ENCODE measurements at places on chromosomes 1 and 21. TPM values are rescaled to one million over a fixed set of nuclear protein-coding genes. Genes with fewer than 3 reads are reported as not detected.

- no peak for DNase-seq
- no peak overlapping the region for H3K27ac ChIP-seq
- peaks cover 8% of the 10 kb centered on the region for H3K27me3 ChIP-seq
- no peak overlapping the region for H3K4me3 ChIP-seq
- no peaks in the 10 kb centered on the region for H3K4me1 ChIP-seq
- H3K36me3 ChIP-seq = no peaks in the 10 kb centered on the region
These were observed 3.6 kb upstream of the COL11A1 start for GRCh38 chr1:103111926-103112325.

DNA sequence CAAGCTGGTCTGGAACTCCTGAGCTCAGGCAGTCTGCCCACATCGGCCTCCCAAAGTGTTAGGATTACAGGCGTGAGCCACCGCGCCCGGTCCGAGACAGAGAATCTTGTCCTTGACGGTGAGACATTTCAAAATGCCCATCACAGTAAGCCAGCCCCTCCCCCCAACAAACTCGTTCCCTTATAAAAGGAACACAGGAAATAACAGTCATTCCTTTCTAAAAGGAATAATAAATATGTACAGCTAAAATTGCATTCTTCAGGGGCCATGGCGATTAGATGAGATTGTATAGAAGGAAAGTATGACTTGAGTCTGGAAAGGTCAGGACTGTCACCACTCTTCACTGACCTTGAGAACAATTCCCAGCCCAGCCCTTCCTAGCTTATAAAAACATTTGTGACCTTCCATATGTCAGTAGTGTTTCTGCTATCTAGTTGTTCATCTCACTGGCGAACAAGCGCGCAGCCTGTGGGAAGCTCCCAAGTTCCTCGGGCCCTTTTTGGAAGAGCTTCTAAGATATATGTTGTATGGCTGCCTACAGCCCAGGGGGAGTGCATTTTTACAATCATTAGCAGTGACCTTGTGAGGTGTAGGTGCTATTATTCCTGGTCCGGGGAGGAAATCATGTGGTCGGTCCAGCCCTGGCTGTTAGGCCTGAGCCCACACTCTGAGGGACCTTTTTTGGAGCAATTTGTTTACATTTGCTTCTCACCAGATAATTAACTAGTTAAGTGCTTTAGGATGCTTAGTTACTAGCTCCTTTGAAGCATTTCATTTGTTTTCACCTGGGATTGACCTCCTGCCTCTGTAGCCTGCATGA, 8.7 kb downstream of the SZRD1 start:
- H3K27me3 ChIP-seq = no peaks in the 10 kb centered on the region
- peak overlapping the region; percentile 2 for H3K4me3 ChIP-seq
- H3K36me3 ChIP-seq = no peaks in the 10 kb centered on the region
- peak overlapping the region; percentile 70 for H3K27ac ChIP-seq
- peaks cover 83% of the 10 kb centered on the region for H3K4me1 ChIP-seq

- peak overlapping the region; percentile 94 for H3K27ac ChIP-seq
- DNase-seq = no peak
- H3K36me3 ChIP-seq = peaks cover 5% of the 10 kb centered on the region
- no peak overlapping the region for H3K4me3 ChIP-seq
- no peaks in the 10 kb centered on the region for H3K27me3 ChIP-seq
These were observed 61.3 kb upstream of the DIP2A start for GRCh38 chr21:46397211-46397905.

DNA sequence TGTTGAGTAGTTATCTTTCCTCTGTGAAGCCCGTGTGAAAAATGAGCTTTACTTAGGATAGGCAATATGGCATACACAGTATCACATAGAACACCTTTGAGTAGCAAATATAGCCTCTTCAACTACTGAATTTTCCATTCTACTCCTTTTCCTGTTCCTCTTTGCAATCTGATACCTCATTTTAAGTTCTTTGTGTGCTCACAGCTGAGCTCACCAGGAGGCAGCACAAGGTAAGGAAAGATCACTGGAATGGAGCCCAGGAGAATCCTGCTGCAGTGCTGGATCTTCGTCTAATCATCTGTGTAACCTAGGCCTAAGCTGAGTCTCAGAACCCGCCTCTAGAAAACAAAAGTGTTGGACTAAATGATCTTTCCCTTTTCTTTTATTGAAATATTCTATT, 171.0 kb downstream of the LRRC40 start:
- H3K27ac ChIP-seq = no peak overlapping the region
- H3K4me3 ChIP-seq = no peak overlapping the region
- no peaks in the 10 kb centered on the region for H3K27me3 ChIP-seq
- no peaks in the 10 kb centered on the region for H3K4me1 ChIP-seq

DNA sequence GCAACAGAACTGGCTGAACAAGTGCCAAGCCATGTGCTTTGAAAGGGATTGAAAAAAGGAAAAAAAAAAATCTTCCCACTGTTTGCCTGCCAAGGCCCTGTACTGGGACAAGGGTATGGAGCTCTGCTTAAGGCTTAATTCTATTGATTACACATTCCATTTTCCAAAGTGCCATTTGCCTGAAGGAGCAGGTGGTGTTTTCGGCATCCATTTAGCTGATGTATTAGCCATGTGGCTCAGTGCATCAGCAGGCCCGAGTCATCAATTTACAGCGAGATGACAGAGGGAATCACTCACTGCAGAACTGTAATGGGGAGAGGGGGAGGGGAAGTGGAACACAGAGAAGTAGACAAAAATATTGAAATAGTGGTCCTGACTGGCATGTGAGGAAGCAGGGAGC, 144.2 kb upstream of the BEND5 start:
- no peaks in the 10 kb centered on the region for H3K4me1 ChIP-seq
- no peaks in the 10 kb centered on the region for H3K27me3 ChIP-seq
- no peak overlapping the region for H3K4me3 ChIP-seq
- no peak overlapping the region for H3K27ac ChIP-seq
- no peak for DNase-seq

- H3K36me3 ChIP-seq = no peaks in the 10 kb centered on the region
- H3K27me3 ChIP-seq = peaks cover 28% of the 10 kb centered on the region
- H3K27ac ChIP-seq = no peak overlapping the region
- DNase-seq = no peak
These were observed 27.3 kb downstream of the KIAA2013 start for GRCh38 chr1:11898831-11899467.

GRCh38 chr1:204506201-204506968, 9.8 kb upstream of the MDM4 start:
- peak overlapping the region; percentile 51 for H3K4me3 ChIP-seq
- no peaks in the 10 kb centered on the region for H3K27me3 ChIP-seq
- H3K4me1 ChIP-seq = peaks cover 13% of the 10 kb centered on the region
- H3K27ac ChIP-seq = peak overlapping the region; percentile 85
- DNase-seq = peak; percentile 65
- H3K36me3 ChIP-seq = no peaks in the 10 kb centered on the region

DNA sequence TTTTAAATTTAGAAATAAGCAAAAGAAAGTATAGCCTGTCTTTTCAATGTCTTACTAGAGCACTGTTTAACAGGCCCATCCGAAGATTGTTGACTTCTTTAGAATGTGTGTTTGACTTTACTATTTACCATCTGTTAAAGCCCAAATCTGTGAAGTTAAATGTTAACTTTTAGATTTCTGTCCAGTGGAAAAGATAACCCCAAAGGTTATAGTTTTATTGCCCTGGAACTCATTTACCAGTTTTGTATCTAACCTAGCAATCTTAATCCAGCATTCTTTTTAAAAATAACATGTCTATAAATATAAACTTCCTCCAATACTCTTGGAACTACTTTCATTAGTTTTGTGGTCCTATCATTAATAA, 37.9 kb downstream of the SNRPE start:
- H3K36me3 ChIP-seq = no peaks in the 10 kb centered on the region
- no peaks in the 10 kb centered on the region for H3K27me3 ChIP-seq
- no peaks in the 10 kb centered on the region for H3K4me1 ChIP-seq
- H3K27ac ChIP-seq = no peak overlapping the region
- H3K4me3 ChIP-seq = no peak overlapping the region

DNA sequence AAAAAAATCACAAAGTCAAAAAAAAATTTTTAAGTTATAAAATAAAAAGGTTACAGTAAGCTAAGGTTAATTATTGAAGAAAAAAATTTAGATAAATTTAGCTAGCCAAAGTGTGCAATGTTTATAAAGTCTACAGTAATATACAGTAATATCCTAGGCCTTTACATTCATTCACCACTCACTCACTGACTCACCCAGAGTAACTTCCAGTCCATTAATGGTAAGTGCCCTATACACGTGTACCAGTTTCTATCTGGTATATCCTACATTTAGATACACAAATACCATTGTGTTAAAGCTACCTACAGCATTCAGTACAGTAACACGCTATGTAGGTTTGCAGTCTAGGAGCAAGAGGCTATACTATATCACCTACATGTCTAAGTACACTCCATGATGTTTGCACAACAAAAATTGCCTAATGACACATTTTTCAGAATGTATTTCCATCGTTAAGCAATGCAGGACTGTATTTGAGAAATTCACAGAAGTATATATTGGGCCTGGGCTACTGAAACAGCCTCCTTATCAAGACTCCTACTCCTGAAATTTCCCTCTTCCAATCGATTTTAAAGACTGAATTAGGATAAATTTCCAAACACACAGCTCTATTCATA, 155.1 kb downstream of the COP1 start:
- no peak for DNase-seq
- no peaks in the 10 kb centered on the region for H3K4me1 ChIP-seq
- H3K27me3 ChIP-seq = no peaks in the 10 kb centered on the region

GRCh38 chr1:113983391-113983790, 4.1 kb downstream of the OLFML3 start:
- H3K27ac ChIP-seq = peak overlapping the region; percentile 76
- H3K4me1 ChIP-seq = peaks cover 49% of the 10 kb centered on the region
- no peaks in the 10 kb centered on the region for H3K27me3 ChIP-seq
- no peak for DNase-seq

GRCh38 chr1:99163671-99164070, 100.6 kb upstream of the PLPPR4 start:
- no peak overlapping the region for H3K4me3 ChIP-seq
- no peak overlapping the region for H3K27ac ChIP-seq
- DNase-seq = no peak
- no peaks in the 10 kb centered on the region for H3K36me3 ChIP-seq

- peak overlapping the region; percentile 89 for H3K27ac ChIP-seq
- H3K4me3 ChIP-seq = no peak overlapping the region
- H3K27me3 ChIP-seq = no peaks in the 10 kb centered on the region
- no peak for DNase-seq
- H3K4me1 ChIP-seq = peaks cover 68% of the 10 kb centered on the region
These were observed 40.5 kb upstream of the TARBP1 start for GRCh38 chr1:234519506-234519905.

DNA sequence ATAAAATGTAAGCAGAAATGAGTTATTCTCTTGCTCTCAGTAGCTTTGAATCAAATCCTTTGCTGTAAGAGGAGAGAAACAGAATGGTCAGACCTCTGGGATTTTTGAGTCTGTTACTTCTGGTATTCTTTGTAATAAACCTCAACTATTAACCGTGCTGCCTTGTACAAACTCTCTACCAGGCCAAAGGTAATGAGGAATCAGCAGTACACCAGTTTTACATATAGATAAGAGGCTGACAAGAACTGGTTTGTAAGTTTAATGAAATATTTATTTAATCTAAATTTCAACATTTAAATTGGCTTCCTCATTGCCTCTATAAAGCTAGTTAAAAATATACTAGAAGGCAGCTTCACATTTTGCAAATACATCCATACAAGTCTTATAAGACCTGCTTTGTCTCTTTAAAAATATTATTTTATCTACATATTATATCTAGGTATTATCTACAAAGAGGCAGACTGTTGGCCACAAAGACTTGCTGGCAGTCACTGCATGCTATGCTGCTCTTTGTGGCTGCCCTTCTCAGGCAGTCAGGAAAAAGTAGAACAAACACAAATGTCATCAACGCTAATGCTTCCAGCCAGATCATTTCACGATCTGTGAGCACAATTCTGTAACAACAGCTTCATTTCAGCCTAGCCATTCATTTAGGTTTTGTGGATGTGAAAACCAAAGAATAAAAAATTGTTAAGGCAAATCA, 173.0 kb downstream of the GABPA start:
- no peaks in the 10 kb centered on the region for H3K36me3 ChIP-seq
- no peak for DNase-seq
- H3K27me3 ChIP-seq = no peaks in the 10 kb centered on the region
- H3K27ac ChIP-seq = peak overlapping the region; percentile 23

DNA sequence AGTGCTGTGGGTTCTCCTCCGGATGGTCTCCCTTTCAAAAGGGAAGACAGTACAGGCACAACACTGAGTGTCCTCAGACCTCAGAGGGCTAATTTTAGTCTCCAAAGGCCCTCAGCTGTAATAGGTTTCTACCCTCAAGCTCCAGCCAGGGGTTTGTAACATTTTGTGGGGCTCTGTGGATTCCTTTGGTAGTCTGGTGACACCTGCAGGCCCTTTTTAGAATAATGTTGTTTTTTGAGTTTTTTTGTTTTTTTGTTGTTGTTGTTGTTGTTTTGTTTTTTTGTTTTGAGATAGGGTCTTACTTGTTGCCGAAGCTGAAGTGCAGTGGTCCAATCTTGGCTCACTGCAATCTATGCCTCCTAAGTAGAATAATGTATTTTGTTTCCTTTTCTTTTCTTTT, 15.0 kb upstream of the TMEM201 start:
- peak overlapping the region; percentile 1 for H3K27ac ChIP-seq
- no peaks in the 10 kb centered on the region for H3K27me3 ChIP-seq
- no peak for DNase-seq
- H3K4me1 ChIP-seq = peaks cover 11% of the 10 kb centered on the region
- peaks cover 40% of the 10 kb centered on the region for H3K36me3 ChIP-seq

DNA sequence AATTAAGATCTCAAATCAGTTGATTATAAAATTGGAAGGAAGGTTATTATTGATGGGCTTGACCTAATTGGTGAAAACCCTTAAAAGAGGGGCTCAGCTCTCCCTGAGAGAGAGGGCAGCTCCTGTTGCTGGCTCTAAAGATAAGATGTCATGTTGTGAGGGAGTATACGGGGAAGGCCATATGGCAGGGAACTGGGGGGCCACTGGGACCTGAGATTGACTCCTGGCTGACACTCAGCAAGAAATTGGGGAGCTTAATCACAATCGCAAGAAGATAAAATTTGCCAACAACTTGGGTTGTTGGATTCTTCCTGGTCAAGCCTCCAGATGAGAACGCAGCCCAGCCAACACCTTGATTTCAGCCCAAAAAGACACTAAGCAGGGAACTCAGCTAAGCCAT, 69.7 kb upstream of the KCNJ6 start:
- H3K27me3 ChIP-seq = peaks cover 5% of the 10 kb centered on the region
- no peaks in the 10 kb centered on the region for H3K4me1 ChIP-seq
- H3K4me3 ChIP-seq = no peak overlapping the region
- DNase-seq = no peak

- H3K4me1 ChIP-seq = peaks cover 34% of the 10 kb centered on the region
- H3K4me3 ChIP-seq = peak overlapping the region; percentile 95
- peak overlapping the region; percentile 77 for H3K27ac ChIP-seq
- no peaks in the 10 kb centered on the region for H3K36me3 ChIP-seq
- DNase-seq = peak; percentile 14
- no peaks in the 10 kb centered on the region for H3K27me3 ChIP-seq
These were observed 591 bp downstream of the KCTD3 start for GRCh38 chr1:215567491-215568298.

Gene RIPPLY3
- total RNA-seq = not detected

Gene ZBTB8B
- not detected for total RNA-seq

Gene F3
- total RNA-seq = 10.8 TPM

Gene SYCP1
- total RNA-seq = not detected

Gene EVA1C
- total RNA-seq = 9.7 TPM

Gene LCE1B
- total RNA-seq = not detected

Gene AIM2
- not detected for total RNA-seq

Gene TIAM1
- 0.66 TPM for total RNA-seq
